ENCODE measurements at places on chromosomes 12 and 14. TPM values are rescaled to one million over a fixed set of nuclear protein-coding genes. Genes with fewer than 3 reads are reported as not detected.

GRCh38 chr12:62800707-62801400, 134.1 kb downstream of the PPM1H start:
- no peak for DNase-seq

- DNase-seq, result no peak
These were observed 52.2 kb downstream of the PHETA1 start for GRCh38 chr12:111316671-111317070.

DNA sequence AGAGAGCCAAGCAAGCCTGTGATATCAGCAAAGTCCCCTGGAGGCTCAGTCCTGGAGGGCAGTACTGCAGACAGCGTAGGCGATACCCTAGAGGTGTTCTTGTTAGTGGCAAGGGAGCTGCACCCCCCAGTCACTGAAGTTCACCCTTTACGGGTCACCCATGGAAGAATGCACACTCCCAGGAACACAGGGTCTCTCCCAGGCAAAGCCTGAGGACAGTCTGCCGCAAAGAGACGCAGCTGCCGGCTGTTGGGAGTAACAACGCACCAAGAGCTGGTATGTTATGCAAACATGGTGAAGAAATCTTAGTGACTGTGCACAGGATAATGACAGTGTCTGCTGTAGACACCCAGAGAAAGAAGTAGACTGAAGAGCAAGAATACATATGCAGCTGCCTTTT, 43.5 kb upstream of the NOS1 start:
- DNase-seq, result no peak

- no peak for DNase-seq
These were observed 28.8 kb upstream of the HIGD1C start for GRCh38 chr12:50923361-50924130.

GRCh38 chr14:37375566-37375965, 177.8 kb downstream of the MIPOL1 start:
- no peak for DNase-seq

GRCh38 chr12:116172224-116172849, 105.2 kb downstream of the MED13L start:
- no peak for DNase-seq

DNA sequence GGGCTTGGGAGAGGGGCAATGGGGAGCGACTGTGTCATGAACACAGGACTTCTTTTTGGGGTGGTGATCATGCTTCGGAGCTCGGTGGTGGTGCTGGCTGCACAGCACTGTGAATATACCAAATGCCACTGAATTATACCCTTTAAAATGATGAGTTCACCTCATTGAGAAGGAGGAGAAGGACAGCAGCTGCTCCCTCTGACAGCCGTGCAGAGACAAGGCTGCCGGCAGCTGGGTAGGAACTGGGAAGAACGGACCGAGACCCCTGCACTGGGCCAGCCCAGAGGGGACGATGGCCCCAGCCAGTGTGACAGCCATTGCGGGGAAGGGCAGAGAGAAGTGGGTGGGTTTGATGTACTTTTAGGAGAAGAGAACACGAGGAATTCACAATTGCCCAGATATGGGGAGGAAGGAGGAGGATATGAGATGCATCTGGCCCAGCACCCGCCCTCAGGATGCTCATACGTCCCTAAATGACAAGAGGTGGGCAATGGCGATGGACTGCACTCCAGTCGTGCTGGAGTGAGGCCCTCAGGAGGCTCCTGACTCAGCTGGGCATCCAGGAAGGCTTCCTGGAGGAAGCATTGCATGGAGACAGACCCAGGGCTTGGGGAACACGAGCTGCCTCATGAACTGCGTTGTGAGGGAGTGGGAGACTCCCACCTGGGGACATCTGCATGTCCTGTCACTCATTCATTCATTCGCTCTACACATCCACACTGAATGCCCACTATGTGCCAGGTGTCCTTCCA, 64.3 kb upstream of the C14orf180 start:
- no peak for DNase-seq

DNA sequence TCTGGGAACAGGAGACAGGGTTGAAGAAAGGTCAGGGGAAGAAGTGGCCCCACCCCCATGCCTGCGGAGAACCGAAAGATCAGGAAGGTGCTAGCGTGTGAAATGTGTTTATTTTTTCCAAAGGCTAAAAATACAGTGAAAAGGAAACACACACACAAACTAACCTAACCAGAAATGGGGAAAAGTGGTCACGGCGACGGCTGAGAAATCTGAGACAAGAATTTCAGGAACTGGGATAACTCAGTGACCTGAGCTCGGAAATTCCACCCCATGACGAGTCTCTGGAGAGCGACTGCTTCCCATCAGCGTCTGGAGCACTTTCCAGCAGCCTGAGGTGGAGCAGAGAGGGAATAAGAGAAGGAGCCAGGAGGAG, 16.6 kb upstream of the RND1 start:
- peak; percentile 83 for DNase-seq

DNA sequence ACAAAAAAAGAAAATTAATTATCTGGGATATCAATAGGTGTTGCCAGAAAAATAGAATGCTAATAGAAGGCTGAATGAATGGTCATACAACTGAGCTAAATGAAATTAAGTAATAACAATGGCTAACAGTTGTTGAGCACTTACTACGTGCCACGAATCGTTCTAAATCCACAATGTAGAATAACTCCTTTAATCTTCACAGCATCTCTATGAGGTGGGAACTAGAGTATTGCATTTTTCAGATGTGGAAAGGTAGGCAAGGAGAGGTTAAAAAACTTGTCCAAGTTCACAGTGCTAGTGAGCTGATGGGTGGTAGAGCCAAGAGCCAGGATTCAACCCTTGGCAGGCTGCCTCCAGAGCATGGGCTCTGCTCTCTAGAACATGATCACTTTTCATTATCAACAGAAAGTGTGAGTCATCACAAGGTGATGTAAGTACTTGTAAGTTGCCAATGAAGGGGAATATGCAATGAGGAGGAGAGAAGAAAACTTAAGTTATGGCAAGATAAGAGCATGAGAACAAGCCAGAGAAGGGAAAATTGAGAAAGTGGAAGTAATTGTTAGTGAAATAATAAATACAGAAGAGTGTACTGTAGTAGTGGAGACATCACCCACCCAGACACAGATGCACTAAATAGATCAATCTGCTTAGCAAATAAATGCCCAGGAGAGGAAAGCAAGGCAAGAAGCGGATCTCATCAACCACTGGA, 122.1 kb downstream of the PRKD1 start:
- DNase-seq, result peak; percentile 16

DNA sequence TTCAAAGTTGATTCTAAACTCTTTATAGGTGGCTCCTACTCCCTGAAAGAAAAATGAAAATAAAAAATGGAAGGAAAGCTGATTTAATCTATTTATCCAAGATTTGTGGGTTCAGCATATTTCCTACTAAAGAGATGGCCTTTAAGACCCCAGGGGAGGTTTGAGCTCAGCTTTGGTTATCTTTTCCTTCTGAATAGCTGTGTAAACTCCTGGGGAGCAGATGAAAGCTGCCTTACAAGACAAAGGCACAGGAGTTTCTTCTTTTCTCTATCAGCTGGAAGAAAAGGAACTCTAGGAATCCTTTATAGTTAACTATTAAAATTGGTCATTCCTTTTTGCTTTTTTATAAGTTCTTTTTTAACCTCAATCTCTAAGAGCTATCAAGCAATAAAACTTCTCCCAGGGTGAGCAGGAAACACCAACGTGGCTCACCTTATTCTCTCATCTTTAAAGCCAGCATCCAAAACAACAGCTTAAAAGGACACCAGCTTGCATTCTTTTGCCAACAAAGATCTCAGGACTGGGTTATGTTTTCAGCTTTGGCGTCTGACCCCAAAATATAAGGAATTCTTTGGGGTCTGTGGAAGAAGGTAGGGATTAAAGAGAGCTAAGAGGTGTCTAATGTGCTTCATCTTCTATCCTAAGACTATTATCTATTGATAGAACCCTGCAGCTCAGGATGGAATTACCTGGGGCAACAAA, 371.7 kb upstream of the KITLG start:
- DNase-seq, result no peak

DNA sequence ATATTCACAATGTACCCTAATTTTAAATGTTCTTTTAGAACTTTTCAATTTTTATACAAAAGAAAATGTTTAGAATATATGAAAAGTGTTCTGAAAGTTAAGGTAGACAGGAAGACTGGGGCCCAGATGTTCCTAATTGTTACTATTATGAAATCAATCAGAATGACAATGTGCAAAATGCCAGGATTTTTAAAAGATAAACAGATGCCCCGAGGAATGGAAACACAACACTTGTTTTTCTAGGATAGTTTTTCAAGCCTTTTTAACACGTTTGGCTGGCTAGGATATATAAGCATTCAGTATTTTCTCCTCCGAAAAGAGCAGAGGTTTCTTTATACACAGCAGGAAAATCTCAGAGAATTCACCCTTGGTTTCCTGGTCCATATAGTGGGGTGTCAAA, 106.8 kb downstream of the ESR2 start:
- no peak for DNase-seq

DNA sequence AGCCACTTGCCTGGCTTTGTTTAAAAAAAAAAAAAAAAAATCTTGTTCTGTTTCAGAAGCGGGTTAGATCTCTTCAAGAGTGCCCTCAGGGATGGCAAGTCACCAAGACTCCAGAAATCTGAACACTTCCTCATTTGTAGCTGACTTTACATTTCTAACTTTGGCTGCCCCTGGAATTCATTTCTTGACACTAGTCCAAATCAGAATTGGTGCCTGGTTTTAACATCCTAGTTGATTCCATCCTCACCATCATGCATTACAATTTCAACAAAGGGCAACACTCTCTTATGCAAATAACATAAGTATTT, 295.5 kb downstream of the RMST start:
- no peak for DNase-seq

GRCh38 chr14:24713404-24713803, 79.4 kb upstream of the GZMB start:
- DNase-seq, result no peak

DNA sequence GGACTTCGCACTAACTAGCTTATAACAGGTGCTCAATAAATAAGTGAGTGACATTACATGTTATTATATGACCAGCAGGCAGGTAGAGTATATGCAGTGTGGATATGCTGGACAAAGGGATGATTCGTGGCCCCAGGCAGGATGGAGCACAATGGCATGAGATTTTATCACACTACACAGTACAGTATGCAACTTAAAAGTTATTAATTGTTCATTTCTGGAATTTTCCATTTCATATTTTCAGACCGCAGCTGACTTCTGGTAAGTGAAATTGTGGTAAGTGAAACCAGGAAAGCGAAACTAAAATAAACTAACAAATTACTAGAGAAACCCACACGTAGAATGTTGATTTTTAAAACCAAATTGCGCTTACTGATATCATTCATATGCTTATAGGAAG, 3.3 kb downstream of the PARP11 start:
- no peak for DNase-seq

GRCh38 chr12:39070775-39071174, 165.4 kb upstream of the CPNE8 start:
- DNase-seq, result no peak

GRCh38 chr12:56157201-56158028, 744 bp upstream of the MYL6 start:
- DNase-seq, result no peak

GRCh38 chr12:119780786-119781434, 96.2 kb downstream of the CIT start:
- DNase-seq, result peak; percentile 51

- no peak for DNase-seq
These were observed 545 bp upstream of the GALNT9 start for GRCh38 chr12:132329720-132330548.

DNA sequence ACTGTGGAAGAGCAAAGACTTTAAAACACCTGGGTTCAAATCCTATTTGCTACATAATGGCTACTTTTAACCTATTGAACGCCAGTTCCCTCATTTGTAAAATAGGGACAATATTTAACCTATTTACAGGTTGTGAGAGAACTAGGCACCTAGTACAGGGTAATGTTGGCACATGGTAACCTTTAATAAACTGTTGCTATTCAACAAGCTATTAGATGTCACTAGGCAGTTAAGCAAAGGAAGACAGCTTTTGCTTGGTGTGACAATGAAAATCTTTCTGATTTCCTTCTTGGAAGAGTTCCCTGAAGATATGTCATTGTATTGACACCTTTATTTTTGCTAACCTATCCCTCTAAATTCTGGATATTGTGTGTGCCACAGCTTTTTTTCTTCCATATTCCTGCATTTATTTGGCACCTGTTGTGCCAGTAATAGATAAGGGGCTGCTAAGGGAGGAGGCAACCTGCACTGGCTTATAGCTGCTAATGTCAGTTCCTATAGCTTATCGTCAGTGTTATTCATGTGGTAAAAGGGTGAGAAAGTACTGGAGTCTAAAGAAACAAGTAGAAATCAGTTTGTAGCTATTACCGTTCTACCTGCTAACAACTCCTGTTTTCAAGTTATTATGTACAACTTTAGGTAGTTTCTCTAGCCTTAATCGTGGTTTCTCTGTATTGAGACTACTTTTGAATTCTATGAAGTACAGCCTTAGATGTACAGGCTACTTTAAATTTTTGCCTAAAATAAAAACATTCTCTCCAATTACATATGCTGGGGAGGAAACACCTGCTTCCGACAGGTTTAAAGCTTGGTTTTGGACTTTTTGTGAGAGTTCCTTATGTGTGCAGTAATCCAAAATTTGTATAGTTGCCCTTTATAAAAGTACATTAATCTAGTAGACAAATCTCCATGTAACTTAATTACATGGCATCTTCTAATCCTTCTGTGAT, 24.3 kb downstream of the HIF1A start:
- DNase-seq, result no peak

DNA sequence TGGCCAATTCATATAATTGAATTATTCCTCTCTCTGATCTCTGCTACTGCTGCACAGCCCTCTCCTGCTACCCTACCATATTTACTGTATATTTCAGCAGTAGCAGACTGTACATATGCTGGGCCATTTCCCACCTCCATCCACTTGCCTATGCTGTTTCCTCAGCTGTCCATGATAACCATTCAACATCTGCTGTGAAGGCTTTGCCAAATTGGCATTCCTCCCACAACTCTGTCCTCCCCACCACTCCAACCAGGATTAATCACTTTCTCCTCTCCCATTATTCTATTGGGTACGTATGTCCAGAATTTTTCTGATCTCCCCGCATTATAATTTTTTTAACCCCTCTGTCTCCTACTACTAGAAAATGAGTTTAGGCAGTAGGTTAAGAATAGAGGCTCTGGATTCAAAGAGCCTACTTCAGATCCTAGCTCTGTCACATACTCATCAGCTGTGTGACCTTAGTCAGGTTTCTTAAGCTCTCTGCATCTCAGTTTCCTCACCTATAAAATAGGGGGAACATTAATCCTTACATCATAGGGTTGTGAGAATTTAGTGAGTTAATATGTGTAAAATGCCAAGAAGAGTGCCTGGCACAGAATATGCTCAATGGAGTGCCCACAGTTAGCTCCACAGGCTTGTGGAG, 123.3 kb downstream of the KICS2 start:
- DNase-seq, result no peak

MUCL1 gene
- not detected for total RNA-seq

KLRK1 gene
- not detected for total RNA-seq

KLHL33 gene
- total RNA-seq, result not detected

GSC gene
- total RNA-seq, result not detected

RESF1 gene
- 190 TPM for total RNA-seq

CLEC2D gene
- total RNA-seq, result 2.9 TPM

ABCC9 gene
- total RNA-seq, result 1.1 TPM

KCNJ8 gene
- 0.10 TPM for total RNA-seq

GPX2 gene
- total RNA-seq, result not detected

KCNMB4 gene
- total RNA-seq, result 2.2 TPM

RNASE9 gene
- total RNA-seq, result not detected

LRP1-AS gene
- total RNA-seq, result not detected

PAPLN gene
- 17.1 TPM for total RNA-seq

ZFHX2 gene
- total RNA-seq, result 0.93 TPM

FOXN4 gene
- total RNA-seq, result not detected

KRT75 gene
- not detected for total RNA-seq

VRTN gene
- not detected for total RNA-seq

HSPB8 gene
- 31.5 TPM for total RNA-seq

CRACR2A gene
- 6.7 TPM for total RNA-seq

ACOT6 gene
- not detected for total RNA-seq
